CD4-positive, alpha-beta T cell treated with Interleukin-1 beta for 1 hour (primary cell): ENCODE measurements at places on chromosomes 16 and 17.

- no peak for DNase-seq
These were observed 292.3 kb downstream of the SHISA9 start for GRCh38 chr16:13193721-13194120.

DNA sequence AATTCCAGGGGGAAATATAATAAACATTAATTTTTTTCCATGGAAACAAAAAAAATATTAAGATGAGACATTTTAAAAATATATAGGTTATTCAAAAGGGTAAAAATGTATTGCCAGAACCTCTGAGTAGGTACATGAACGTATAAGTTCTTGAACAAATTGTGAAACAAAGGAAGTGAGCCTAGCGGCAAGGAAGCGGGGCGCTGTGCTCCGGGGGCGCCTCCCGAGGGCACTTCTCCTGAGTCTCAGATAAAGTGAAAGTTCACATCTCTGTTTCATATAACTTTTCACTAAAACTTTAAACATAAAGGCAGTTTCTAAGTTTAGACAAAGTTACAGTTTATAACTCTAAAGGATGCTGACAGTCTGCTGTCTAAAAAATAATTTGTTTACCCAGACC, 52.3 kb downstream of the TNRC6C start:
- DNase-seq, result peak; percentile 13

- no peak for DNase-seq
These were observed 91.2 kb downstream of the IRX5 start for GRCh38 chr16:55021595-55022475.

GRCh38 chr17:42571435-42572225, 4.7 kb downstream of the MLX start:
- no peak for DNase-seq

- DNase-seq, result no peak
These were observed 11.5 kb downstream of the MGAT5B start for GRCh38 chr17:76879691-76880090.

GRCh38 chr16:78681743-78682142, 582.3 kb downstream of the WWOX start:
- DNase-seq, result no peak

DNA sequence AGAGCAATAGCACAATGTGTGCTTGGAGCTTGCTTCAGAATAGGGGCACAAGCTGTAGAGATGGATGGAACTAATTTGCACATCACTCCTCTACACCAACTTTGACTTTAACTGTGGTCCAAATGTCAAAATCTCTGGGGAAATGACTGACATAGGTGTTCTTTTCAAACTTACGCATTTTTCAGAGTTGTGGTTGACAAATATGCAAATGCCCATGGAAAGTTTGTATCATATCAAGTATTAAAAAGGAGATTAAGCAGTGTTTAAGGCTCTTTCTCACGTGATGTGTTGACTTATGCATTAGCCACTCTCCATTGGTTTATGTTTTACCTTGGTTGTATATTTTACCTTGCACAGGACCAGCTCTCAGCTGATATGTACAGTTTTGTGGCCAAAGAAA, 77.1 kb downstream of the ELAC2 start:
- DNase-seq, result no peak

GRCh38 chr16:88692861-88693260, 6.6 kb upstream of the SNAI3 start:
- peak; percentile 24 for DNase-seq

DNA sequence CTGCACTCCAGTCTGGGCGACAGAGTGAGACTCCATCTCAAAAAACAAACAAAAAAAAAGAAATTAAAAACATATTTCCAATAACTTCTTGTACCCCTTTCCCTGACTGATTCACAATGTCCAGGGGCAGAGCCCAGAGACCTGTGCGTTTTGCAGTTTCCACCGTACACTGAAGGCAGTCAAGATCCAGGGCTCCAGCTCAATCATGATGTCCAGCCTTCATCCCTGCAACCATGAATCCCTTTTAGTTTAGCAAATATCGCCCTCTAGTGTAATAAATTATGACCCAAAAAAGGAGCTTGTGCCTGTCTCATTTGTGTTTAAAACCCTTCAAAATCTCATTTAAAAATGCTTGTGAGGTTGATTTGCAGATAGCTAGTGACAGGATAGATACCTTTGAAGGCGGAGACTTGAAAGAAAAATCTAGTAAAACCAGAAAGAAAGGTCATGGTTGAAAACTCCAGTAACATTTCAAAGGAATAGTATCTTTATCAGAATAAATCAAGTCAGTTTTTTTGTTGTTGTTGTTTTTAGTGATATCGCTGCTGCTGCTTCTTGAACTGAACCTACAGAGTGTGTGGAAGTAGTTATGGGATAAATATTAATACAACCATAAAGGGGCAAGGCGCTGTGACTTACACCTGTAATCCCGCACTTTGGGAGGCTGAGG, 3.7 kb upstream of the ERN1 start:
- DNase-seq, result peak; percentile 39

DNA sequence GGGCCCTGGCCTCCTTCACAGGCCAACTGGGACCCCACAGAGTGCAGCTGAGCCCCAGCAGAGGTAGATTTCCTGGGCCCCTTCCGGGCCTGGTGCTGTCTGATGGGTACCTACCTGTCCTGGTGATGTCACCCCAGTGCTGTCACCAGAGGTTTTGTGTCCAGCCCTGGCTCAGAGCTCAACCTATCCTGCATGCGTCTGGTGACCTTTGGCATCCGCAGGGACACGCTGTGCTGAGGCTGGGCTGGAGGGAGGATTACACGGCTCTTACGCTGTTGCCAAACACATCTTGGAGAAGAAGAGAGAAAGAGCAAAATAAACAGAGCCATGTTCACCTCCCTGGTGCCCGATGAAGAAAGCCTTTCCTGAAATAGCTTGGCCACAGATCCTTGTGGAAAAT, 70.6 kb upstream of the MED9 start:
- no peak for DNase-seq
